ENCODE measurements at places on chromosomes 2 and 18.

DNA sequence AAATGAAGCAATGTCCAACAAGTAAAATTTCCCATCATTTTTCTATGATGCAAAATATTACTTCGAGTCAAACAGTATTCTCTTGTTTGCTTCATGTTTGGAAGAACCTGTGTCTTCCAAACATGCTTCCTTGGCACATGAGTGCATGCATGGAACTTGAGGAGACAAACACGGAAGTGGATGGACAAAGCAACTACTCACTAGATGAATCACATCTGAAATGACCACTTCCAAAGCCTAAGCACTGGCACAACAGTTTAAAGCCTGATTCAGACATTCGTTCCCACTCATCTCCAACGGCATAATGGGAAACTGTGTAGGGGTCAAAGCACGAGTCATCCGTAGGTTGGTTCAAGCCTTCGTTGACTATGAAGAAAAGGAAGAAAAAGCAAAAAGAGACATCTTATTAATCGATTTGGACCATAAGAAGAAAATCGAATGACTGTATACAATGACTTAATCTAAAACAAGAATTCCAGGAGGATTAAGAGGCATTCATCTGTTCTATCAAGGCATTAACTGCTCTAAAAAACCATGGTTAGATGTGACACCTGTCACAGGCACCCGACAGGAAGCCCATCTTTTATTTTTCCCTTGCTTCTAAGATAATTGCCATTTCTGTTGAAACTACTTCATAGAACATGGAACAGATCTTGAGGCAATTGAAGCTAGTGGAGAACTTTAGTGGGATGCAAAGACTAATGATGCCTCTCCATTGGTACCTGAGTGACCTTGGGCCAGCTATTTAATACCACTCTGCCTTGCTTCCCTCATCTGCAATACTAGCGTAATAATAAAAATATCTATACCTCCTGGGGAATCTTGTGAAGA is 56.0 kb downstream of the ATIC start:
- no peak for DNase-seq

DNA sequence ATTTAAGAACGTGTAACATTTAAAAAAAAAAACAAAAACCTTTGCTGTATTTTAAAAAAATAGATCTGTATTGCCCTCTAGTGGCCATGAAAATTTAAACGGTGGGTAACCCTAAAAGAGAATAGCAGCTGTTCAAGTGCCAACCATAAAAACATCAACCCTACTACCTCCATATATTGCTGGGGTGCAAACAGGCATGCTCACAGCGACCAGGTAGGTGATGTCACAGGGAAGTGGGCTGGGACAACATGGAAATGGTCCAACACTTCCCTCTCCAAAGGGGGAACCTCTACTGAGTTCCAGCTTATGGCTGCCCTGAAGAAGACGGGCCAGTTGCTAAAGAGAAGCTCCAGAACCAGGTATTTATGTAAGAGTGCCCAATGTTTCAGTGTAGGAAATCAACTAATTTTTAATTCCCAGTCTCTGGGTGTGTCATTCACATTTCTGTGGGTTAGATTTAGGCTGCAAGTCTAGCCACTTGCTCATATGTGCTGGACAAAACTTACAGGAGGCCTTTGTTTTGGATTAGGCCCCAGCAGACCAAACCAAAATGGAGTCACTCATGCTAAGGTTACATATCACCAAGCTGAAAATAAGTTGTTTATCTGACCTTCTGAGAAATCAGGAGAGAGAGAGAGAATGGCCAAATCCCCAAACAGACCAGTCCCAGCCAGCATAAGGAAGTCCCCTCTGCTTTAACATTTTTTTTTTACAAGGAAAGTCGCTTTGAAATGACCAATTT is 54.5 kb downstream of the SKA1 start:
- DNase-seq, result no peak

DNA sequence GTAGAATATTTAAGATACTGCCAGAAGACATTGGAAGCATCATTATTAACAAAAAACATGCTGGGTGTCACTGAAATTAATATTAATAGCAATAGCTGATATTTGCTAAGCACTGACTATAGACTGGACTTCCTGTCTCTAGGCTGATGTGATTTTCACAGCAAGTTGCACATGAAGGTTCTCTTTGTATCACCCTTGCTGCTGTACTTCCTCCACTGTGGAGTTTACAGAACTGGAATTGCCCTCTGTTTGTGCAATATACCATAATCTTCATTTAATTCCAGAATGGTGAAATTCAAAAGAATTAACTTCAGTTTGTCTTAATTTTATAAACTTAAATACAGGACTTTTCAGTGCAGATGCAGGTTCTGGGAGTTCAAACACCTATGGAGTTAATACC is 585.1 kb downstream of the RNF144A start:
- no peak for DNase-seq

- no peak for DNase-seq
Measured at GRCh38 chr2:207512356-207512755, 17.4 kb upstream of the CREB1 start.

DNA sequence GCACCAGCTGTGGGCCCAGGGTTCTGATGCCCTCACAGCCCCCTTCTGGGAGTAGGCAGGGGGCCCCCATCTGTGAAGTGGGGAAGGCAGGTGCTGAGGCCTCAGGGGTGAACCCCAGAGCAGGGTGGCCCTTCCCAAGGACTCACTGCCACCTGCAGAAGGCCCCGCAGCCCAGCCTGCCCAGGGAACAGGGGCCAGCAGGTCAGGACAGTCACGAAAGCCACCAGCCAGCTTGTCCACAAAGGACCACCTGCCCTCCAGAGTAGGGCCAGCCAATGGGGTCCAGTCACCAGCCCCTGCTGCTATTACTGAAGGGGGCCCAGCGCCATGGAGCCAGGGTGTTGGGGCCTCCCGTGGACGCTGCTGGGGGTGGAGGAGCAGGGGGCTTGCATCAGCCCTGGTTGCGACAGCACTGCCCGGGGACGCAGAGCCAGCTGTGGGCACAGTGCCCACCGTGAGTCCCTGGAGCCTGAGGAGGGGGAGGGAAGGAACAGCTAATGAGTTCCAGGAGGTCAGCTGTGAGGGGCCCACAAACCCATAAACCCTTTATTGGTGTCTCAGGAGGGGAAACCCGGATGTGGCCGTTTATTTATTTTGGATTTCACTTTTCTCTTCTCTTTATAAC is 11.5 kb upstream of the SNED1 start:
- no peak for DNase-seq

GRCh38 chr2:119786295-119786694 is 26.6 kb downstream of the PTPN4 start:
- DNase-seq, result no peak

GRCh38 chr2:16784652-16785051 is 119.0 kb upstream of the CYRIA start:
- DNase-seq, result no peak

GRCh38 chr18:46607926-46608325 is 49.1 kb downstream of the LOXHD1 start:
- no peak for DNase-seq

- no peak for DNase-seq
Measured at GRCh38 chr2:49021271-49021670, 133.0 kb downstream of the FSHR start.

DNA sequence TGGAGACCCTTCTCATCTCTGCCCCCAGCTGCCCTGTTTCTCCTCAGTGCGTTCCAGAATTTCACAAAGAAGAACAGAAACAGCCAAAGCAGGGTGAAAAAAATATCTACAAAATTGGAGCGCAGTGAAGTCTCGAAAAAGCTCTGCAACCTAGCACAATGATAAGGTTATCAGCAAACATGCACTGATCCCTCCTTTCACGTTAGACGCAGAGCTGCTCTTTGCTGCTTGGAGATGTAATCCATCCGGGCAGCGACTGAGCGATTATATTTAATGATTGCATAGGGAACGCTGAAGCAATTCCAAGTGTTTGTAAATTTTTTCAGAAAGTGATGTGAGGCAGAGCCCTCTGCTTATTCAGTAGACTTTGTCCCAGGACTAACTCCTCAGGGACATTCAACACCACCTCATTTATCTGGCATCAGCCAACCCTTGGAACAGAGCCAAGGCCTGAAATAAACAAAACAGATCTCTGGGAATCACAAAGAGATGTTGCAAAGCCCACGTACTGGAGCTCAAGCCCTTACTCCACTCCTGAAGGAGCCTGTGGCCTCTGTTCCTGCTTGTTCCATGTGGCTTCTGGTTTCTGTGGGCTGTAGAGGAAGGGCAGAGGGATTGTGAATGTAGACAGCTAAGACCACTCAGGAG is 172.6 kb upstream of the BCL2L11 start:
- DNase-seq, result no peak

DNA sequence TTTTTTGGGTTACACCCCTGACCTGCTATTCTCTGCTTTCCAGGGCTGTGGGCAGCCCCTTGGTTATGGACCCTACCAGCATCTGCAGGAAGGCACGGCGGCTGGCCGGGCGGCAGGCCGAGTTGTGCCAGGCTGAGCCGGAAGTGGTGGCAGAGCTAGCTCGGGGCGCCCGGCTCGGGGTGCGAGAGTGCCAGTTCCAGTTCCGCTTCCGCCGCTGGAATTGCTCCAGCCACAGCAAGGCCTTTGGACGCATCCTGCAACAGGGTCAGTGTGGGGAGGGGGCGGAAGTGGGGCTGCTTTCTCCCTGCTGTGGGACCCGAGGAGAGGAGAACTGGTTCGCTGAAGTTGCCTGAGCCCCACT is 9.7 kb upstream of the WNT10A start:
- no peak for DNase-seq

GRCh38 chr2:212520340-212520739 is 18.3 kb downstream of the ERBB4 start:
- DNase-seq, result no peak

DNA sequence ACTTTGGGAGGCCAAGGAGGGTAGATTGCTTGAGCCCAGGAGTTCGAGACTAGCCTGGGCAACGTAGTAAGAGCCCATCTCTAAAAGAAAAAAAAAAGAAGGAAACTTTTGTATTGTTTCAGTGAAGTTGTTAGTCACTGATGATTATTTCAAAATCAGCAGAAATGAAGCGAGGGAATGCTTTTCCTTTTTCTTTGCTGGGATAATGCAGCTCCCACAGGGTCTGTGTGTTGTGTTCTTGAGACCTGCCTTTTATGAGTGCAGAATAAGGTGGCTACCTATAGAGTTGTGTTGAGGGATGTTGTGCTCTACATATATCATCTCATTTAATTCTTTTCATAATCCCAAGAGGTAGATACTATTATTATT is 11.7 kb downstream of the TM4SF20 start:
- DNase-seq, result no peak

GRCh38 chr18:650428-650858 is 7.0 kb upstream of the TYMS start:
- no peak for DNase-seq

GRCh38 chr2:187586011-187586641 is 31.9 kb upstream of the TFPI start:
- no peak for DNase-seq

DNA sequence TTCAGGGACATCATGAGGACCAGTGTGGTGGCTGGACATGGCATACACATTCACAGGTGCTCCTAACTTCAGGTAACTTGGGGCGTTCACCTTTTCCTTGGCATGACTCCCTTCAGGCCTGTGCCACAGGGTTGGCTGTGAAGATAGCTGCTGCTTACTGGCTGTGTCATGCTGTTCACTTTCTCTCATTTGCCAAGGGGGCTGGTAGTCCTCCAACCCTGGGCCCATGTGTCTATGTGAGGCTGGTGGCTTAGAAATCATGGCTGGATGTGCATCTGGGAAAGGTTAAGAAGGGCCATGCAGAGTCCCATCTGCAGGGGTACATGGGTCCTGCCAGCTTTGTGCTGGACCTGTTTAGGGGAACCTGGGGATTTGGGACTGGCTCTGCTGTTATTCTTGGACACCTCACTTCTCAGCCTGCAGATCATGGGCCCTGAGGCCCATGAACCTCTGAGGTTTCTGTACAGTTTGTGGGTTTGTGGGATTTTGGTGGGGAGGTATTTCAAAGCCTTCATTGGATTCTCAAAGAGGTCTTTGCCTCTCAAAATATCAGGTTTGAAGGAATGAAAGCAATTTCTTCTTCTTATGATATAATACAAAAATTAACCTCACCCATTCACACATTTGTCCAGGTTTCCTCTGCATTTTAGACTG is 62.9 kb downstream of the FHOD3 start:
- DNase-seq, result no peak

- no peak for DNase-seq
Measured at GRCh38 chr2:71725836-71726235, 272.5 kb downstream of the DYSF start.

- DNase-seq, result no peak
Measured at GRCh38 chr18:8469544-8470130, 139.6 kb upstream of the RAB12 start.

- no peak for DNase-seq
Measured at GRCh38 chr2:164734196-164734595, 107.4 kb downstream of the COBLL1 start.

DNA sequence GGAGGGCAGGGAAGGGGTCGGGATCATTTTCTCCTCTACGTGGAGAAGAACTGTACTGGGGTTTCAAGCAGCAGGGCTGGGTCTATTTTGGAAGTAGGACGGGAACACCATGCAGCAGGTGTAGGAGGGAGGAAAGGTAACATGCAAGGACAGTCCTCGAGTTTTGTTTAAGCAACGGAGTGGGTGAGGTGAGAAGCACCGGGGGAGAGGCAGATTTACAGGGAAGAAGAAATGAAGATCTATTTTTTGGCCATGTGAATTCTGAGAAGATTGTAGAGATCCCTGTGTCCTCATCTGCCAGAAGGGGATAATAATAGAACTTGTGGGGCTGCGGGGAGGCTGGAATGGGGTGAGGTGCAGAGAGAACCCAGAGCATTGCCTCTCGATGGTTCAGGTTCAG is 85.6 kb downstream of the INPP5D start:
- no peak for DNase-seq

GRCh38 chr18:40676668-40677067 is 1278.4 kb upstream of the PIK3C3 start:
- DNase-seq, result no peak

- no peak for DNase-seq
Measured at GRCh38 chr2:217360781-217361482, 501.1 kb upstream of the TNP1 start.

DNA sequence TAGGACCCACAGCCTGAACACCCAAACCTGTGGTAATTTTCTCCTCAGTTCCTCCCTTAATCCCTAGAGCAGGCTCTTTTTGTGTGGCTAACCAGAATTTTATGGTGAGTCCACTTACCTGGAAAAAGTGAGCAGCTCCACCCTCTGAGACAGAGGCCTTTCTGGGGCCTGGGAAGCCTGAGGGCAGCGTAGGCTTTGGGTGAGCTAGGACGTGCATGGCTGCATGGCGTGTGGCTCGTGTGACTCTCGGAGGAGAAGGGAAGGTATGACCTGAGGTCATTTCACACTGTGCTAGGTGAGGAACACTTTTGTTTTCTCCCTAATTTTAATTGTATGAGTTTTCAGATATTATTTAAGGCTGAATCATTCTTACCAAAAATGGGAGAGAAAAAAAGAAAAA is 73.5 kb upstream of the DYNAP start:
- no peak for DNase-seq
